ENCODE measurements at places on chromosomes 1 and 21. TPM values are rescaled to one million over a fixed set of nuclear protein-coding genes. Genes with fewer than 3 reads are reported as not detected.

- no peak for DNase-seq
- no peak overlapping the region for H3K4me3 ChIP-seq
- H3K27ac ChIP-seq: no peak overlapping the region
Observed at GRCh38 chr1:53288002-53288789, 39.7 kb downstream of the LRP8 start.

- H3K4me1 ChIP-seq: no peaks in the 10 kb centered on the region
- no peak for DNase-seq
- H3K4me3 ChIP-seq: no peak overlapping the region
- H3K36me3 ChIP-seq: no peaks in the 10 kb centered on the region
Observed at GRCh38 chr21:28913071-28913470, 79.6 kb downstream of the LTN1 start.

The NUP210L gene
- 0.05 TPM for total RNA-seq

DNA sequence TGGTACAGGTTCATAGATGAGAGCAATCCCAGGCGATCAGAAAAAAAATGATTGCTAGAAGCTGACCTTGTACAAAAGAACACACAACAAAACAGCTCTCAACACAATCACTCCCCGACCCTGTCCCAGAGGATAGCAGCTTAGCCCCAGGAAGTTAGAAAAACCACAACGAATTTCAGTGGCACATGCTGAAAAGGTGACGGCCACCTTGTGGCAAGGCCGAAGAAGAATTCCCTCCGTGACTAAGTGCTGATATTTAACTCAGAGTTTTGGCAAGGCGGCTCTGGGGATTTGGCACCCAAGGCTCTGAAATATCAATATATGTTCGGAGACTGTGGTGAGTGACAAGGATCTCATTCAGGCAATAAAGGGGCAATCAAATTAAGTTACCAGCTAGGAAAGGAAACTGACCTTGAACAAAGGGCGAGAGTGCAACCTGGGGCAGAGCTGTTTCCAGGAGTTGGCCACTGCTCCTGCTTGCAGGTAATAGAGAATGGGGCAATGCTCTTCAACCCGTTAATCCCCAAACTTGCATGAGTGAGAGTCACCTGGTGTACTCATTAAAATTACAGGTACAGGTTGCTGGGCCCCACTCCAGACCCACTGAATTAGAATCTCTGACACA lies 96.2 kb downstream of the BEND5 start:
- no peaks in the 10 kb centered on the region for H3K4me1 ChIP-seq
- no peak overlapping the region for H3K4me3 ChIP-seq
- H3K27ac ChIP-seq: no peak overlapping the region

GRCh38 chr1:21319447-21320407 lies 29.5 kb upstream of the ECE1 start:
- no peak for DNase-seq
- no peaks in the 10 kb centered on the region for H3K27me3 ChIP-seq
- no peak overlapping the region for H3K4me3 ChIP-seq
- H3K4me1 ChIP-seq: peaks cover 26% of the 10 kb centered on the region
- H3K36me3 ChIP-seq: peaks cover 11% of the 10 kb centered on the region

DNA sequence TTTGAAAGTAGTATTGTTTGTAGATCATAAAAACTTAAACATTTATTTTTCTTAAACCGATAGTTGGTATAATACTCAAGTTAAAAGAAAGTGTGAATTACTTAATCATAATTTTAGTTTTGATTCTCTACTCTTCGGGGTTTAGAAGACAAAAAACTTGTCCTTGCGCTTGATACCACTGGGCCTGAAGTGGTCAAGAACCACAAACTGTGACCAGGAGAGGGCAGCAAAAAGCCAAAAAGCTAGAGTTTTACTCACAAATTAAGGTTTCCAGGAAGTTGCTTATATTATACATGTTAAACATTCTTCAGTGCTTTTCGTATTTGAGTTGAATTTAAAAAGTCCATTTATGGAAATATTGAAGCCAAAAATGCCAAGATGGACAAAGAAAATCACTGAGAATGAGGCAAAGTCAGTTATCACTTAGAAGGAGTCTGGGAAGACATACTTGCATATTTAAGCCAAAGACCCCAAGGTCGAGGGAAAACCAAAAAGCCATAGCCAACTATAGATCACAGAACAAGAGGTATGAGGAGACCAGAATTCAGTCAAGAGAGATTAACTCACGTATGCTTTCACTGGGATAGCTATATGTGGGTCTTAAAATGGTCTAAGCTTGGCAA lies 34.2 kb downstream of the EFCAB7 start:
- peaks cover 2% of the 10 kb centered on the region for H3K36me3 ChIP-seq
- no peak overlapping the region for H3K27ac ChIP-seq
- H3K4me3 ChIP-seq: no peak overlapping the region
- H3K4me1 ChIP-seq: no peaks in the 10 kb centered on the region
- no peaks in the 10 kb centered on the region for H3K27me3 ChIP-seq

The RAB13 gene
- total RNA-seq: 0.43 TPM

DNA sequence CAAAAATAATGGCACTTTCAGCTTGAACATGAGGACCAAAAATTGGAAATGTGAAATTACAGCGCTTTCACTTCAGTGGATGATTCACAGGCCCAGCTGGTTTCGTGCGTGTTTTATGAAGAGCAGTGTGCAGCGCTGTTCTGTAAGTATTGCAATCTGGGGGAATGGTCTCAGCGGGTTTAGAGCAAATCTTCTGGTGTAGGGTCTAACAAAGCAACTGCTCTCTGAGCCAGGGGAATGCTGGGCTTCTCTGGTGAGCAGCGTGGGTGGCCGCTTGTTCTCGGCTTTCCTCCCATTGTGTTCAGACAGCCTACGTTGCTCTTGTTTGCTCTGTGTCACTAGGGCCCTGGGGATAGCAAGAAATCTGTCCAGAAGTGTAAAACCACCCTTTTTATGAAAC lies 42.4 kb upstream of the GADD45A start:
- H3K4me1 ChIP-seq: no peaks in the 10 kb centered on the region
- H3K27me3 ChIP-seq: peaks cover 4% of the 10 kb centered on the region
- H3K27ac ChIP-seq: no peak overlapping the region

DNA sequence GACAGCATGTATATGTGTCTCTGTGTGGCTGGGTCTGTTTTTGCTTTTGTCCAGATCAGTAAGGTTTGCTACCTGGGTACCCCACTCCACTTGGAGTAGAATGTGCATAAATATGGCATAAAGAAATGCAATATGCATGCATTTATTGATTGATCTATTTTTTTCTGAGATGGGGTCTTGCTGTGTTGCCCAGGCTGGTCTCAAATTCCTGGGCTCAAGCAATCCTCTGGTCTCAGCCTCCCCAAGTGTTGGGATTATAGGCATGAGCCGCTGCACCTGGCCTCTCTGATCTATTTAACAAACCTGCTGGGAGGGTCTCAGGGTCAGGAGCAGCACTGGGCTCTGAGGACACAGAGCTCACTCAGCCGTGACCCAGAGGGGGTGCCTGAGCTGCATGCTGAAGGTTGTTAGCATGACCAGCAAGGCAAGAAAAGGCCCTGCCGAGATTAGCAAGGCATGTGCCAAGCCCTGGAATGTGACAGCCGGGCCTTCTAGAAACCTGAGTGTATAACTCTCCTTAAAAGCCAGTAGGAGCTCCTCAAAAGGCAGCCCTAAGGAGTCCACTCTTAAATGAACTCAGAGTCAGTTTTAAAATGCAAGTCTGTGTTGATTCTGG lies 22.5 kb downstream of the PCSK9 start:
- peaks cover 3% of the 10 kb centered on the region for H3K36me3 ChIP-seq
- DNase-seq: no peak
- H3K4me1 ChIP-seq: peaks cover 2% of the 10 kb centered on the region
- H3K27ac ChIP-seq: no peak overlapping the region

- no peaks in the 10 kb centered on the region for H3K4me1 ChIP-seq
- no peak overlapping the region for H3K4me3 ChIP-seq
- peaks cover 6% of the 10 kb centered on the region for H3K36me3 ChIP-seq
Observed at GRCh38 chr1:10451287-10451686, 1.5 kb downstream of the CORT start.

DNA sequence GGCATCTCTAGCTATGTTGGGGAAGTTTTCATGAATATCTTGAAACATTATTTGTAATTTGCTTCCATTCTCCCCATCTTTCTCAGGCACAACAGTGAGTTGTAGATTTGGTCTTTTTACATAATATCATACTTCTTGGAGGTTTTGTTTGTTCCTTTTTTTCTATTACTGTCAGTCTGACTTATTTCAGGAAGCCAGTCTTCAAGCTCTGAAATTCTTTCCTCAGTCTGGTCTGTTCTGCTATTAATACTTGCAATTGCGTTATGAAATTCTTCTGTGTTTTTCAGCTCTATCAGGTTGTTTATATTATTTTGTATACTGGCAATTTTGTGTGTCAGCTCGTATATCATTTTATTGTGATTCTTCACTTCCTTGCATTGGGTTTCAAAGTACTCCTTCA lies 424.6 kb upstream of the PTBP2 start:
- H3K36me3 ChIP-seq: no peaks in the 10 kb centered on the region
- H3K4me1 ChIP-seq: no peaks in the 10 kb centered on the region
- no peak overlapping the region for H3K4me3 ChIP-seq
- no peak for DNase-seq

- peaks cover 39% of the 10 kb centered on the region for H3K4me1 ChIP-seq
- H3K27ac ChIP-seq: no peak overlapping the region
- no peak for DNase-seq
Observed at GRCh38 chr1:93036672-93037071, 42.4 kb upstream of the MTF2 start.

GRCh38 chr1:164983023-164983650 lies 373.4 kb downstream of the LMX1A start:
- no peak for DNase-seq
- H3K27ac ChIP-seq: no peak overlapping the region
- no peak overlapping the region for H3K4me3 ChIP-seq
- no peaks in the 10 kb centered on the region for H3K4me1 ChIP-seq
- H3K36me3 ChIP-seq: no peaks in the 10 kb centered on the region

The PDC gene
- not detected for total RNA-seq

The AMY2A gene
- total RNA-seq: not detected

DNA sequence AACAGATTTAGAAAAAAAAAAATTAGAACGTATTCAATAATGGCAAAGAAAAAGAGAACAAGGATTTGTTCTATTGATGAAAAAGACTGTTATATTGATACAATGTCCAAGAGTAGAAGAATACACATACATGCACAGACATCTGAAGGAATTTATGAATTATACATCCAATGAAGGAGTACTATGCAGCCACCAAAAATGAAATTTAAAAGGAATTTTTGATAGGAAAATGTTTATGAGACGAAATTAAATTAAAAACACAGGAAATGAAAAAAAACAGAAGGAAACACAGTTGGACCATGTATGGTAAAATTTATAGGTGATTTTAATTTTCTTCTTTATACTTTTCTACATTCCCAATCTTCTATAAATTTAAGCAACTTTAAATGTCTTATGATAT lies 110.3 kb downstream of the LTN1 start:
- H3K27ac ChIP-seq: no peak overlapping the region
- H3K4me3 ChIP-seq: no peak overlapping the region
- H3K36me3 ChIP-seq: peaks cover 18% of the 10 kb centered on the region
- H3K27me3 ChIP-seq: peaks cover 2% of the 10 kb centered on the region
- H3K4me1 ChIP-seq: peaks cover 20% of the 10 kb centered on the region

The TMEM240 gene
- not detected for total RNA-seq

- no peak for DNase-seq
- peaks cover 18% of the 10 kb centered on the region for H3K27me3 ChIP-seq
- H3K36me3 ChIP-seq: peaks cover 3% of the 10 kb centered on the region
- H3K27ac ChIP-seq: peak overlapping the region; percentile 80
Observed at GRCh38 chr1:154403983-154404382, 1.2 kb upstream of the IL6R start.

GRCh38 chr1:210262897-210263272 lies 30.3 kb downstream of the SERTAD4 start:
- H3K4me3 ChIP-seq: no peak overlapping the region
- H3K4me1 ChIP-seq: no peaks in the 10 kb centered on the region
- no peak overlapping the region for H3K27ac ChIP-seq
- no peaks in the 10 kb centered on the region for H3K36me3 ChIP-seq

DNA sequence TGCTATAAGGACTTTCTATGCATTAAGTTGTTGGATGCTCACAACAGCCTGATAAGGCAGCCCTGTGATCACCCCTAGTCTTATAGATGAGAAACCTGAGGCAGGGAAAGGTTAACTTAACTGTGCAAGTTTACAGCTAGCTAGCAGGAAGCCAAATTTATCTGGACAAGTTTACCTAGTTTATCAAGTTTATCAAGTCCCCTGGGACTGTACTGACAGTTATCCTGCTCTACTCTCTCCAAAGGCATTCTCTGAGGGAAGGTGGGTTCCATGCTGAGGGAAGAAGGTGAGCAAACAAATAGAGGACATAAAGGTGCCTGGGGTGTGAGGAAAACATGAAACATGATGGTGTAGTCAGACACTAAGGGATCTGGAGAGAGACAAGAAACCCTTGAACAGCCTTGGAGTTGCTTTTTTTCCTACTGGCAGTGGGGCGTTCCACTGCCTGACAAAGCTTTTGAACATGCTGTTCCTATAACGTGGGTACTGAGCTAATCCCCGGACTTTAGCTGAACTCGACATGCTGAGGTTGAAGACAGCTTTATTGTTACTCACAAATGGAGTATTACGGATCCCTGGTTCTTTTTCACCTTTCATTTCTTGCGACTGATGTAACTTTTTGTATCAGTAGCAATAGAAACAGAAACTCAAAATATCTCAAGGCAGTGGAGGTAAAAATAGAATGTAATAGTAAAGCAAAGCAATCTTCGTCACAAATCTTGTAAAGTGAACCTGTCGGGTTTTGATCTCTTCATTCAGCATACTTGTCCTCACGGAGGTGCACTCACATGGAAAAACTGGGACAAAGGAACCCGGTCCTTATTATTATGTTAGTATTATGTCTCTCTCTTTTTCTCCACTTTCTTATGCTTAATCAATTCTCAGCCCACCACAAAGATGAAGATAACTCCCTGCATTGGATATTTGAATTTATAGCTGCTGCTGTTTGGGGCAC lies 42.4 kb upstream of the ESRRG start:
- no peaks in the 10 kb centered on the region for H3K27me3 ChIP-seq
- no peak overlapping the region for H3K27ac ChIP-seq
- no peaks in the 10 kb centered on the region for H3K4me1 ChIP-seq
- no peaks in the 10 kb centered on the region for H3K36me3 ChIP-seq

DNA sequence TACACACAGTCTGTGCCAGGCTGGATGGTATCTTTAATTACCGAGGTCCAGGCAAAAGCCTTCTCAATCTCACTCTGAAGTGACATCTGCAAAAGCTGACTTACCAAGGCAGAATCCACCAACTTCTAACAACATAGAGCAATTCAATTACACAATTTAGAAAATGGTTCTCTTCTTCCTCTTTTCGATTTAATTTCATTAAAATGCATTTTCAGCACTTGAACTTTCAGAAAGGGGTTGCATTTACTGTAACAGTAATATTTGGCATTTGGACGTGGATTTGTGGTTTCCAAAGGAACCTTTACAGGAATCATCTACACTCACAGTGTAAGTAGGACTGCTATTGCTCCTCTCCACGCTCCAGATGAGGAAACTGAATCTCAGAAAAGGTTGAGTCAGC lies 53.3 kb downstream of the ERO1B start:
- H3K36me3 ChIP-seq: no peaks in the 10 kb centered on the region
- no peak overlapping the region for H3K4me3 ChIP-seq
- no peak for DNase-seq

GRCh38 chr1:242629396-242629795 lies 104.9 kb upstream of the PLD5 start:
- H3K27ac ChIP-seq: no peak overlapping the region
- no peaks in the 10 kb centered on the region for H3K4me1 ChIP-seq
- no peaks in the 10 kb centered on the region for H3K36me3 ChIP-seq
- no peaks in the 10 kb centered on the region for H3K27me3 ChIP-seq
- no peak for DNase-seq
- no peak overlapping the region for H3K4me3 ChIP-seq

The FBXO44 gene
- 30.4 TPM for total RNA-seq
